ENCODE measurements at places on chromosomes 1 and 21.
A peak's percentile ranks its signal among the peaks of the same experiment; 100 is the strongest.

GRCh38 chr1:39952359-39953110, 2.4 kb upstream of the MFSD2A start:
- DNase-seq: no peak

DNA sequence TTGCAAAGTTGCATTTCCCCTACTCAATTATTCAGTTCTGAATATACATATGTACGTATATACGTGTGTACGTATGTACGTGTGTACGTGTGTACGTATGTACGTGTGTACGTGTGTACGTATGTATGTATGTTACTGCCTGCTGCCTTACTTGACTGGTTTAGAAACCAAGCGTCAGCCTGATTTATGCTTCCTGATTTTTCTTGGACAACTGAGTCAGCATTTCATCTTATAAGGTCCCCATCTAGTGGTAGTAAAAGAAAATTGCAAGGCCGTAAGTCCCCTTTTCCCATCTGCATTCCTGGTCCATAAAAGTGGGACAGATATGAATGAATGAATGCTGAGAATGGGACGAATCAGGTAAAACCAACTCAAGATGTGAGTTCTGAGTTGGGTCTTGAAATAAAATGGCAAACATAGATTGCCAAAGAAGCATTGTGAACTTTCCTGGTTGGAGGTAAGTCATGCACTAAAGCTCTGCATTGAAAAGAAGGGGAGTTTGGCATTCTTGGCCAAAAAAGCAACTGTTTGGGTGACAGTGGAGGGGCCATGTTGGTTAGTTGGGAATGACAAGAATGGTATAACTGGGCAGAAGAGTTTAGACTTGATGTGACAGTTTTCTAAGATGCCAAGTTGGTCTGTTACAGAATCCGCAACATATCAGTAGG, 76.4 kb upstream of the DNAH14 start:
- DNase-seq: no peak

GRCh38 chr1:99268021-99268420, 3.7 kb downstream of the PLPPR4 start:
- DNase-seq: no peak

- DNase-seq: no peak
These were observed 1.2 kb downstream of the RUSC1 start for GRCh38 chr1:155321639-155322503.

GRCh38 chr1:203281033-203281432, 24.3 kb upstream of the BTG2 start:
- DNase-seq: no peak

- peak; percentile 31 for DNase-seq
These were observed 730 bp downstream of the CDC42 start for GRCh38 chr1:22053017-22053860.

DNA sequence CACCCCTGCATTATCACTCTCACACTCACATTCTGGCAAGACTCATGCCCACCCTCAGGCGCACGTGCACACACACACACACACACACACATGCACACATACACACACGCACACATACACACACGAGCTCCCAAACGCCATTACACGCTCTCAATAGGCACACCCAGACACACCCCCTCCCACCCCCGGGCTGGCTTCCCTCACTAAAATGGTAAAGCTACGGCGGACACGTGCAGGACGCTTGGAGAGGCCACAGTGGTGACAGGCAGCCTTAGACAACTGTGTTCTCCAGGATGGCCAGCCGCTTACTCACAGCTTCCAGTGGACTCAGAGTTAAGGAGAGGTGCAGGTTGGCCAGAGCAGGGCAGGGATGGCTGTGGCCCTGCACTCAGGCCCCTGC, 10.1 kb downstream of the MATN1 start:
- DNase-seq: no peak

DNA sequence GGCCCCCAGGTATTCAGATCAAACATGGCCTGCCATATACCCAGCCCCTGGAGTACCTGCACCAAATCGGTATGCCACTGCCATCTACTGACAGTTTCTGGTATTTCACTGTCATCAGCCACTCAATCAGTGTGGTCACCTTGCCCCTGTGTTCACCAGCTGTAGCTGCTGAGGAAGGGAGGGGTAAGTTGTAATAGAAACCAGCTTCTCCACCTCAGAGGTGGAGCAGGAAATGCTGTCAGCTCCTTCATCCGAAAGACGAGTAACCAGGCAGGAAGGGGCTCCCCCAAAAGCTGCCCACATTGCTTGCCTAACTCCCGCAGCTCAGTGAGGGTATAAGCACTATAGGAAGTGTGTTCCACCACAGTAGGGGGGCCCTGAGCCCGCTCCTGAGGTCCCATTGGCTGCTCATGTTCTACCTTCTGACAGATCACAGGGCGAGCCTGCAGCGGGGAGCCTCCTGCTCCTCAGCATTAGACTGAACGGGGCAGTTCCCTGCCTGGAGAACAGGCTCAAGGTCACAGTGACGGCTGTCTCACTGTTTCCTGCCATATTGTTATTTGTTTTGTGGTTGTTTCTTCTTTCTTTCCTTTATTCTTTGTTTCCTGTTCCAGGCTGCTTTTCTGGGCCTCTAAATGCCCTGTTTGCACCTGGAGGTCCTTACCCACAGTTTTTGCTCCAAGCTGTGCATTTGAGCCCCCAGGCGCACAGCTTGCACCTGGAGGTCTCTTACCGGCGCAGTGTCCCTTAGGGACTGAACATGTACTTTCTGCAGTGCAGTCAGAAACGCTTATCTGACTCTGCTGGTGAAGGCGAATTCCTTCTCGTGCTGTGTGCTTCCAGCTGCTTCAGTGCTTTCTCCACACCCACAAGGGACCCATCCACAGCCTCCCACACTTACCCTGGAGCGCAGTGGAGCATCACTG, 1638.3 kb downstream of the MRPL39 start:
- peak; percentile 30 for DNase-seq

GRCh38 chr21:32457360-32457840, 44.9 kb downstream of the EVA1C start:
- no peak for DNase-seq

GRCh38 chr1:190258003-190258402, 219.7 kb downstream of the BRINP3 start:
- DNase-seq: no peak

- DNase-seq: no peak
These were observed 5.7 kb upstream of the PPM1J start for GRCh38 chr1:112720800-112721199.

GRCh38 chr1:160206036-160206389, 829 bp downstream of the PEA15 start:
- DNase-seq: peak; percentile 16

DNA sequence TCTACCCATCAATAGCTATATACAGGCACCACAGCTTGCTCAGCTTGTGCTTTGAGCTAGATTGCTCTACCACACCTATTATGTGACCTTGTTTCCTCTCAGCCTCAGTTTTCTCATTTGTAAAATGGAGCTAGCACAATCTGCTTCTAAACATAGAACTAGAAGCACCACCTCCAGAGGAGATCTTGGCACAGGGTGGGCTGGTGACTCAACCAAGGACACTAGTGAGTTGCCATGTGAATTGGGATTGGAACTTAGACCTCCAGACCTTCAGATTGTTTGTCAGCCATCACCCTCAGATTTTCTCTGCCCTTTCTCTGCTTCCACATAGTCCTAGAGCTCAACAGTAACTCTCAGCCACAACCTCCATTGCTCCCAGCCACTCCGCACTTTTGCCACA, 3.0 kb upstream of the MACO1 start:
- DNase-seq: no peak

DNA sequence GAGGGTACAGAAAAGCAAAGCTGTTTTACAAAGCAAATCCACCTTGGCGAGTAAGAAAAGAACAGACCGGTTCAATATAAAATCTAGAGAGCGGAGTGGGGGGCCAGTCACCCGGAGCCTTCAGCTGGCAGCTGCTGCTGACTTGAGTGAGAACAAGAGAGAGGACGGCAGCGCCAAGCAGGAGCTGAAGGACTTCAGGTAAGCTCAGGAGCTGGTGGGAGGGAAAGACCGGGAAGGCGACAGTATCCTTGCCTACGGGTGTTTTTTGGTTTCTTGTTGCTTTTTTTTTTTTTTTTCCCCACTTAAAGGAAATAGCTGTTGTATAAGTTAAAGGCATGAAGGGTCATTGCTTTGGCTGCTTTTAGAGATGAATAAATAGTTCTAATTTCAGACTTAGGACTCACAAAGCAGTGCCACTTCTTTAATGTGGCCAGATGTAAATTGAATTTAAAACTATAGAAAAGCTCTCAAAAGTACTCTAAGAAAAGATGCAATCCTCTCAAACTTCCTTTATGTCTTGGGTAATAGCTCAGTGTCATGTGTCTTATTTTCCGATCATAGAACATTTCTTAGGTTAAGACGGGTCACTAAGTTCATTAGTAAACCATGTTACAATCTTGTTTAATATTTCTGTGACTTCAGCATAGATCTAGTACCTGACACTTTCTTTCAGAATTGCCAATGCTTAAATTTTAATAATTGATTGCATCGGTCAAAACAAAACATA, 82.8 kb downstream of the PRDM2 start:
- DNase-seq: no peak

DNA sequence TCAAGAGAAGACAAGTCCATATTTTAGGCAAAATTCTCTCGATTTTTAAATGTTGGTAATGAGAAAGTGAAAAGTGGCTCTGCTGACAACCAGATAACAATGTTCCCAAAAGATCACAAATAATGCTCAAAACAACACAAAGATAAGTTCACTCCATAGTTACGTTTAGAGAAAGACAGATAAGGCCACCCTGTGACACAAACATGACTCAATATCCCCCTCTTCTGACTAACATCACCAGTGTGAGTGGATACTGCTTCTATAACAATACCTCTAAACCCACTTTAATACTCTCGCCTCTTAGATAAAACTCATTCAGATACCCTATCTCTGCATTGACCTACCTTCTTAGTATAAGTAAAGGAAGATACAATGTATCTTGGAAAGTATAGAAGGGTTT, 51.2 kb upstream of the RGS7 start:
- no peak for DNase-seq

- DNase-seq: no peak
These were observed 3.4 kb upstream of the BMP8A start for GRCh38 chr1:39488012-39488545.

DNA sequence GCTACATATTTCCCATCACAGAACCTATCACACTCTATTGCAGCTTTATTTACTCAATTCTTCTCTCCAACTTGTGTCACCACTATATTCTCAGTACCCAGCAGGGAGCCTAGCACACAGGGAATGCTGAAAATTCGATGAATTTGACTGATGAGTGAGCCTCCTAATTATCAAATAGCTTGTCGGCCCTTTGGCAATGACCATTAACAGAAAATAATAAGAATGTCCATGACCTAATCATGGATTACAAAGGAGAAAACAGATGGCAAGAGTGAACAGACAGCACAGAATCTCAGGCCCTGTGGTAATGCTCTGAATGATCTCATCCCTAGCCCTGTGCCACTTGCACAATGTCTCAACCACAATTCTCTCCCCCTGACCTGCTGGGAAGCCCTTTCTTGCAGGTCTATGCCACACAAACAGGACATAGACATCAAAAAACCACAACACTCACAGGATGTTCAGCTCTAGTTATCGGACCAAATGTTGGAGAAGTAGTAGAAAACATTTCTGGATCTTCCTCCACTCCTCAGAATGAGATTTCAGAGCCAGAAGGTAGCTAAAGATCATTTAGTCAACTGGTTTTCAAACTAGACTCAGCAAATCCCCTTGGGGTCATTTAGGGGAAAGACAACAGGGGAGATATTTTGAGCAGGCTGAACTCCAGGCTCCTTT, 68.4 kb downstream of the LUZP1 start:
- DNase-seq: no peak

- DNase-seq: no peak
These were observed 100.8 kb downstream of the UCK2 start for GRCh38 chr1:165928075-165928731.

DNA sequence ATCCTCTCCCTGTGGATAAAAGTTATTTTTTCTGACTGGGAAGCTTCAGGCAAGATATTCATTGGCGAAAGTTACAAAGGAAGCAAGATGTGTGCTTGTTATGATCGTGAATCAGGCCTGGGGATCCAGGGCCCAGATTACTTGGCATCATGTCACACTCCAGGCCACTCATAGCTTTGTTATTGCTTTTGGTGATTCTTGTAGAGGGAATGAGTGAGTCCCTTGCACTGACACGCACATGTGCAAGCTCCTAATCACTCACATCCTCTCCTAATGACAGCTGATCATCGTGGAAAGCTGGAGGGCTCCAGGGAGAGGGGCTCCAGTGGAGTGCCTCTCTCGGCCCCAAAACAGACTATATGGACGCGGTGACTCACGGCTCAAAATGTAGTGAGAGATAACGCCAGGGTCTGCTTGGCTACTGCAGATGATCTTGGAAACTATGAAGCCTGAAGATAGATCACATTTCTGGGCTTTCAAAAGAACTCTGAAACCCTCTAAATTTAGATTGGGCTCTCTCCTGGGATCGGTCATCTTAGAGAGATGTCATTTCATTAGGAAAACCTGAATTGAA, 481.1 kb upstream of the USP24 start:
- no peak for DNase-seq

DNA sequence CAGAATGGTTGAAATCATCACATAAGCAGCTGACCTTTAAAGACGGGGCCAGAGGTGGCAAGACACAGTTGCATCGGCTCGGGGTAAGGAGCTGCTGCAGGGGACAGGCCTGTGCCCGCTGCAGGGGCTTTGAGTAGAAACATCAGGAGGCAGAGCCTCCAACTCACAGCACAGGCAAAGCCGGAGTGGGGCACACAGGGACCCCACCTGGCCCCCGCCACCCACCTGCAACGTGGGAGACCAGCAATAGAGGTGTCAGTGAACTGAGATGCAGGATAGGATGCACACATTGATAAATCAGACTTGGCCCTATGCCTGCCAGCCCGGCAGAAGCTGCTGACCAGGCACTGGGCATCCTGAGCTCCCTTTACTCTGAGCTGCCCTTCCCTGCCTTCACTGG, 257.2 kb downstream of the NPHP4 start:
- no peak for DNase-seq

- no peak for DNase-seq
These were observed 39.5 kb downstream of the EPHB2 start for GRCh38 chr1:22749919-22750684.

DNA sequence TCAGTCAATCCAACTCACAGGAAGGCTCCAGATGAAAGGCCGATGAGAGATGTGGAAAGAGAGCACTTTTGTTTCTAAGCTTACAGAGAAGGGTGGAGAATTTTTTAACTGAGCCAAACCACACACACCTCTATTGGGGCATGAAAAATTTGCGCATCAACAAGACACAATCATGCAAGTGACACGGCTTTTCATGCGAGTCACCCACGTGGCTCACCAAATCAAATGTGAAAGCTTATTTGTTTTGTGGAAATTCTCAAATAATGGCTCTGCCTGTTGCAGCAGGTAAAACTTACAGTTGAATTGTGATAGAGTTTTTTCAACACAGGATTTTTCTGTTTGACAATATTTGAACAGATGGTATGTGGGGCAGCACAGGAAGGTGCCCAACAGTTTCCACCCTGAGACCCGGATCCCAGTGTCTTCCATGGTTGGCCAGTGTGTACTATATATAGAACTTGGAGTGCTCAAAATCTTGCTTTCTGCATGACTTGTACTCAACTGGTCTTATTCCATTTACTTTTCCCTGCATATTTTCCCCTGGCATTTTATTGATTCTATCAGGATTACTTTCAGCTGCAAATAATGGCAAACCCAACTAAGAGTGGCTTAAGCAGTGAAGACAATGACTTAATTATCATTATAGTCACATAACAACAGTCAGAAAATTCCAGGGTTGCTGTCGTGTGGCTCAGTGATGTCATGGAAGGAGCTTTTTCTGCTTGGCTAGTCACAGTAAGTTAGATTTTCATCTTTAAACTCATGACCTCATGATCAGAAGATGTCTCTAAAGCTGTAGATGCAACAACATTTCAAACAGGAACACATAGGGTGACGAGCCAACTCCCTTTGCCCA, 90.6 kb upstream of the SIM2 start:
- no peak for DNase-seq

- DNase-seq: no peak
These were observed 285.0 kb upstream of the NR5A2 start for GRCh38 chr1:199742547-199742946.

Data from stimulated activated CD8-positive, alpha-beta memory T cell treated with anti-CD3 and anti-CD28 coated beads, Interleukin-2, amount 100 ng/mL, for 1 hour (primary cell).